WTC11 (cell line): ENCODE measurements at places on chromosomes 1 and 21.

DNA sequence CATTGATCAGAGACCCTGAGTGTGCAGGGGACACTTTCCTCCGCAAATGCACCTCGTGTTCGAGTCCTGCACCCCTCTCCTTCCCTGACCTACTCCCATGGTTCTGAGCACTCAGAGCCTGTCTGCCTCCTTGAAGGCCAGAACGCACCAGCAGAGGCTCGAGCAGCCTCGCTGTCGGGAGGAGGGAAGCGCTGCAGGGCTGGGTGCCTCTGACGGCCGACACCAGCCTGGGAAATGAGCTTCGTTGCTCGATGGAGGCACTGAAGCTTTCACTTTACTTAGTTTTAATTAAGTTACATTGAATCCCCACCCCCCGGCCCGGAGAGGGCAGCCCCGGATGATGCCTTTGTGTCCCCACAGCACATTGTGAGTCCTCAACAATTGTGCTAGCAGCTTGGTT lies 156.3 kb upstream of the ARHGEF16 start:
- DNase-seq: no peak

DNA sequence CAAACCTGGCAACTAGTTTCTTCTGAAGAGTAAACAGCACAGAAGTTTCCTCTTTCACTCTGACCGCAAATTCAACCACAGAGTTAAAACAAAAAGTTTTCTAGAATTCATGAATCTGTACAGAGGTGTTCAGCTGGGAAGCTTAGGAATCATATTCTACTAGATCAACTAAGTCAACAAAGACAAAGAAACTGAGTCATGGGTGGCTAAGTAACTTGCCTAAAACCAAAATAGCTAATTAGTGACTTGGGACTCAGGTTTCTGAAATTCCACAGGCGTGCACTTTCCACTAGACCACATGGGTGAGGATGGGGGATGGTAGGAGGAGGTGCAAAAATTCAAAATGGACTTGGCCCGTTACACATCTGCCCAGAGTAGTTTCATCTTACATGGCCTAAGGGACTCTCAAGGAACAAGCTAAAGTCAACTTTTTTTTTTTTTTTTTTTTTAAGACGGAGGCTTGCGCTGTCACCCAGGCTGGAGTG lies 25.8 kb downstream of the PTPN14 start:
- DNase-seq: no peak

GRCh38 chr1:26626994-26627393 lies 68.8 kb upstream of the ARID1A start:
- no peak for DNase-seq

DNA sequence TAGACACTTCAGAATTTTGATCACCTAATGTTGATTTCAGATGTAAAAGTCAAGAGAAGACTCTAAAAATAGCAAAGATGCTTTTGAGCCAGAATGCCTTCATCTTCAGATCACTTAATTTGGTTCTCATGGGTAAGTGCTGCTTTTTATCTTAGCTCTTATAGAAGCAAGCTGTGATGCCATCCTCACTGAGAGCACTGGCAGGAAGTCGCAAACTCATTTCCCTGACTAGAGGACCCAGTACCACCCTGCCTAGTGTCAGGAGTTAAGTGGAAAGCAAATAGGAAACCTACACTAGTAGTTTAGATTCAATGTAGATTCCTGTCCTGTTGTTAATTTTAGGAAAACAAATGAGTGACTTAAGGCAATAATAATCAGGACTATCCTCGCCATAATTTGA lies 12.1 kb downstream of the IFNAR2 start:
- DNase-seq: no peak
